ENCODE measurements at places on chromosomes 1 and 21.

DNA sequence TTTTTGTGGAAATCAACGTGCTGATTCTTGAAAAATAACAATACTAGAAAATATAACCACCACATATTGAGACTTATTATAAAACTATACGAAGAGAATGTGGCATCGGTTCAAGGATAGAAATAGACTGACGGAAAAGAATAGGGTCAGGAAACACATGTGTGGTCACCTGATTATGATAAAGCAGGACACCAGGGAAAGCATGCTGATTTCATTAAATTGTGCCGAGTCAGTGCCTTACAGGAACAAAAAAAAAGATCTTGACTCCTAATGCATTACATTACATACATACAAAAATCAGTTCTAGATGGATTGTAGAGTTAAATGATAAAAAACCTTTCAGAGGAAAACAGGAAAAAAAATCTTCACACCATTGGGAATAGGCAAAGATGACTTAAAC, 43.5 kb upstream of the SERPINC1 start:
- no peak for DNase-seq

GRCh38 chr1:147109041-147109440, 63.2 kb downstream of the PRKAB2 start:
- DNase-seq: no peak

- no peak for DNase-seq
Measured at GRCh38 chr1:232553050-232553754, 76.7 kb downstream of the SIPA1L2 start.

DNA sequence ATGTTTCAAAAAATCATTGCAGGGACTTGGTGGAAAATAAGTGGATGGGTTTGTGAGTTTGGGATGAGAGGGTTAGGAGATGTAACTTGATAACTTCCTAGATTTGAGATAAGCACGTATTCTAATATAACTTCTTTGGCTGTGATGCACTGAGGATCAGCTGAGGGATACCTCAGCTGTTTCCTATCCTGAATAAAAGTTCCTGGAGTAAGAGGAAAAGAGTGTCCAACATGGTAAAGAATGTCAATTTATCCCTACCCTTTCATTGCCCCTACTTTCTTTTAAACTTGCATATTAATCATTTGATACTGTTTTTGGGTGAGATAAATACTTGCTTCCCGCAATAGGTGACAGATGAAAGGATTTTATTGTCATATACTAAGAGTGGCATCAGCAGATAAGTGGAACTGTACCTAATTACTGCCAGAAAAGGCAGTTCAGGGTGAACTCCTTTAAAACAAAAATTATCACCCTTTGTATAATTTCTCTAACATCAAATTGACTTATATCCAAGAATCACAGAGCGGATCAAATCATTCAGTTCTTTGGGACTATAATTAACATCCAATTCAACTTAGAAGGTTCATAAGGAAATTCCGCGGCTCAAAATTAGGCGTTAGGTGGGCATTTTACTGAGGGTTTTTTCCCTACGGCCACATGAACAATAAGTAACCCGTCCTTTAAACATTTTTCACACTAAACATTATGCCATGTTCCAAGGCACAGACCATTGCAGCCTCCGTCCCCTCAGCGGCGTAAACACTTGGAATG, 1.4 kb upstream of the SUCO start:
- DNase-seq: no peak

GRCh38 chr1:183251959-183252450, 65.9 kb downstream of the LAMC2 start:
- no peak for DNase-seq

- no peak for DNase-seq
Measured at GRCh38 chr1:83086346-83086745, 912.6 kb downstream of the TTLL7 start.

GRCh38 chr1:217322834-217323233, 308.1 kb downstream of the GPATCH2 start:
- no peak for DNase-seq

GRCh38 chr1:198681252-198681651, 42.4 kb downstream of the PTPRC start:
- DNase-seq: no peak

DNA sequence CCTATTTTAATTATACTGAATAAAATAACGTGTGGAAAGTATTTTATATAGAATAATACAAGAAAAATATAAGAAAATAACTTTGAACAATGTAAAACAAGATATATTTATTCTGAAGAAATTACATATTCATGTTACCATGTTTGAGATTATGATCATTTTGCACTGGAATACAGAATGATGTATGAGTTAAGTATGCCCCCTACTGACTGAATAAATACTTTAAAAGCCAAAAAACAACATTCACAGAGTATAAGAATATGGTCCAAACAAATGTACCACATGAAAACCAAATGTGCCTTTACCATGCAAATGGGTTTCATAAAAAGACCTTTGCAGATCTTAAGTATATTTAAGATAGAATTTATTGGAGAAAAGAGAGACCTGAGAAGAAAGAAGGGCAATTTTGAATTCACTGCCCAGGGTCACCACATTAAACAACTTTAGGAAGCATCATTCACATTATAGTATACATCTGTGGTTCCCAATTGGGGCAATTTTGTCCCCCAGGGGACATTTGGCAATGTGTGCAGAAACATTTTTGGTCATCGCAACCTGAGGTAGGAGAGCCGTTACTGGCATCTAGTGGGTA, 136.6 kb upstream of the GFI1 start:
- no peak for DNase-seq

- DNase-seq: peak; percentile 15
Measured at GRCh38 chr1:229661022-229661877, 35.2 kb downstream of the URB2 start.

DNA sequence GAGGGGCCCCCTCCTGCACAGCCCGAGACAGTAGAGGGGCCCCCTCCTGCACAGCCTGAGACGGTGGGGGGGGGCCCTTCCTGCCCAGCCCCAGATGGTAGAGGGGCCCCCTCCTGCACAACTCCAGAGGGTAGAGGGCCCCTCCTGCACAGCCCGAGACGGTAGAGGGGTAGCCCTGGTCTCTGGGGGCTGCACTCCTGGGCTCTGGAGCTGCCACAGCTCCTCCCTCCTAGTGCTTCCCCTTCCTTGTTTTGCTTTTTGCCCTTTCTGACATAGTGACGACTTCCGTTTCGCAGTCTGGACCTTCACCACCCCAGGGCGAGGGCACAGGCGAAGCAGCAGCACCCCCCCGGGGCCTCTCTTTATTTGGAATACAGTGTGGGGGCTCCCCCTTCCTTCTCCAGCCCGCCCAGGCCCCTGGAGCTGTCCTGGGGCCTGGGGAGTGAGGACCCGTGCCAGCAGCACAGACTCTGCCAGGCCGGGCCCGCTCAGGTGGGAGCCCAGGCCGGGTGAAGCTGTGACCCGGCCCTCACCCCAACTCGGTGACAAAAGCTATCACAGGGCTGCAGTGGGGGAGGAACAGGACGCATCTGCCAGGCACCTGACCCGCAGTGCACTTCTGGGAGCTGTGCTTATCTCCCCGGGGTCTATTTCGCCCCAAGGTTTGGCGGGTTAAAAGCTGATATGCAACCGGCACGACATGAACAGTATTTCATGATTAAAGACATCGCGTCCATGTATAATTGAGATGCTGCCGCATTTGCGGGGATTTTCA, 1.1 kb upstream of the PRXL2B start:
- DNase-seq: peak; percentile 42
